ENCODE measurements at places on chromosomes 16 and 17. TPM values are rescaled to one million over a fixed set of nuclear protein-coding genes. Genes with fewer than 3 reads are reported as not detected.

P2RX1 gene
- not detected for total RNA-seq

DNA sequence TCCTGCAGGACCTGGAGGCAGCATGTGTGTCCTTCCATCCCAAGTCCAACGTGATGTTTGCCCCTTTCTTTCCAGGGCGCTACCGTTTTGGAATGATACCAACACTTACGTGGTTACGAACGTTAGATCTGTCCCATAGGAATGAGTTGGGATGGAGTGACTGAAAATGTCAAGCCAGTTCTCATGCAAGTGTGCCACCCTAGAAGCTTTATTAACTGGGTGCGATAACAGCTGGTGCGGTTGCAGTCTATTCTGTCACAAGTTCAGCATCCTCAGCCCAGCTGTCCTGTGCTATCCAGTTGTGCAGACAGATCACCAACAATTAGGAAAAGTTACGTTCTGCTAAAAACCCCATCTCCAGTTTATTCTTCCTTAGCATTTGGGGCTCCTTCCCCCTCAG lies 52.5 kb downstream of the BANP start:
- DNase-seq = no peak

SNAI3 gene
- not detected for total RNA-seq

CSH2 gene
- not detected for total RNA-seq

GRCh38 chr17:10557422-10557821 lies 8.0 kb upstream of the MYH2 start:
- no peak for DNase-seq

GRCh38 chr17:11178581-11178980 lies 62.4 kb upstream of the SHISA6 start:
- DNase-seq = no peak

CMTM4 gene
- total RNA-seq = 20.3 TPM

- peak; percentile 94 for DNase-seq
Observed at GRCh38 chr16:64864232-64864809, 257.5 kb downstream of the CDH11 start.

ZNF423 gene
- not detected for total RNA-seq

GRCh38 chr17:10357768-10358167 lies 15.0 kb downstream of the MYH13 start:
- no peak for DNase-seq

WNT9B gene
- total RNA-seq = not detected

DNA sequence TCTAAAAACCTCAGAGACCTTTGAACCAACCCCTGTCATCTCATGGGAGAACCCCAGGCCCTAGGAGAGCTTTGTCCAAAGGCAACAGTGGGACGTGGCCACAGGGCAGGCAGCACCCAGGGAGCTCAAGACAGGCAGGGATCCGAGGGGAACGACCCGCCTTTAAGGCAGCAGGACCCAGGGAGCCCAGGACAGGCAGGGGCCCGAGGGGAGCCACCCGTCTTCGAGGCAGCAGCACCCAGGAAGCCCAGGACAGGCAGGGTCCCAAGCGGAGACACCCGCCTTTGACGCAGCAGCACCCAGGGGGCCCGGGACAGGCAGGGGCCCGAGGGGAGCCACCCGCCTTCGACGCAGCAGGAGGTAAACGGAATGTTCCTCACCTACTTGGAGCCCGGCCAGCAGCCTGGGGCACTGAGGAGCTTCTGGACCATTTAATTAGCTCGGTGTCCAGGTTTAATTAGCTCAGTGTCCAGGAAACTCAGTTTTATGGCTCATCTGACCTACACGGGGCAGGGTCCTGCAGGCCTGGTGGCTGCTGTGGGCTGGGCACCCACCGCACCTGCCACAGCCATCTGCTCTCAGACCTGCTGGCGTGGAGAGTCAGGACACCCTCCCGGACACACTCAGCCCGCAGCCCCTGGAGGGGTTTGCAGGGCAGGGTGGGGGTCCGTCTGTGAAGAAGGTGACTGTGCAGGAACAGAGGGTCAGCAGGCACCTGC lies 24.4 kb downstream of the PIEZO1 start:
- no peak for DNase-seq

- DNase-seq = peak; percentile 4
Observed at GRCh38 chr17:32609085-32609484, 122.3 kb downstream of the CDK5R1 start.

- DNase-seq = peak; percentile 6
Observed at GRCh38 chr17:45942284-45942683, 47.9 kb downstream of the MAPT start.
